Thoracic aorta (tissue), 2 donors: ENCODE measurements at places on chromosomes 13 and 19. TPM values are rescaled to one million over a fixed set of nuclear protein-coding genes. Genes with fewer than 3 reads are reported as not detected.

The SSC5D gene
- total RNA-seq, result 4.3 TPM

The KLF1 gene
- not detected for total RNA-seq

DNA sequence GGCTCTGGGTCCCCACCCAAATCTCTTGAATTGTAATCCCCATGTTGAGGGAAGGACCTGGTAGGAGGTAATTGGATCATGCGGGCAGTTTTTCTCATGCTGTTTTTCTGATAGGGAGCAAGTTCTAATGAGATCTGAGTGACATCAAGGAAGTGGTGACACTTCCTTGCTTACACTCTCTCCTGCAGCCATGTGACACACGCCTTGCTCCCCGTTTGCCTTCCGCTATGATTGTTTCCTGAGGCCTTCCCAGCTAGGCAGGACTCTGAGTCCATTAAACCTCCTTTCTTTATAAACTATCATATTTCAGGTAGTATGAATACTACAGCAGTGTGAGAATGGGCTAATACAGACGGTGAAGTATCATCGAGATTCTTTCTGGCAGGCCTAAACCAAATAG, 1040.4 kb upstream of the MIR17HG start:
- no peak for DNase-seq
- H3K27me3 ChIP-seq, result no peaks in the 10 kb centered on the region
- no peaks in the 10 kb centered on the region for H3K4me1 ChIP-seq
- H3K36me3 ChIP-seq, result no peaks in the 10 kb centered on the region

The OR4F17 gene
- total RNA-seq, result not detected

DNA sequence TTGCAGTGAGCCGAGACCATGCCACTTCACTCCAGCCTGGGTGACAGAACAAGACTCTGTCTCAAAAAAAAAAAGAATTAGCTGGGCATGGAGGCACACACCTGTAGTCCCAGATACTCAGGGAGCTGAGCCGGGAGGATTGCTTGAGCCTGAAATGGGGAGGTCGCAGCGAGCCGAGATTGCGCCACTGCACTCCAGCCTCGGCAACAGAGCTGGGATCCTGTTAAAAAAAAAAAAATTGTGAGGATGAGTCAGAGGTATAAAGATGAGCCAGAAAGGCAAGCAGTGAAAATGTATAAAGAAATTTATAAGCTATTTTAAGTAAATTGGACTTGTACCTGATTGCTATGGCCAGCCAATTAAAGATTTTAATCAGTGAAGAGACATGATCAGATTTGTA, 21.1 kb downstream of the KBTBD6 start:
- no peaks in the 10 kb centered on the region for H3K4me1 ChIP-seq
- no peak overlapping the region for H3K27ac ChIP-seq
- H3K4me3 ChIP-seq, result no peak overlapping the region
- DNase-seq, result no peak
- no peaks in the 10 kb centered on the region for H3K36me3 ChIP-seq
- no peaks in the 10 kb centered on the region for H3K27me3 ChIP-seq
